ENCODE measurements at places on chromosomes 2 and 18. TPM values are rescaled to one million over a fixed set of nuclear protein-coding genes. Genes with fewer than 3 reads are reported as not detected.

Gene MAB21L4
- total RNA-seq, result not detected

Gene AMER3
- not detected for total RNA-seq

Gene SERPINB2
- 6.5 TPM for total RNA-seq

Gene TUBA4B
- not detected for total RNA-seq

Gene SPEG
- total RNA-seq, result 21.7 TPM
